Vagina (tissue), 2 donors: ENCODE measurements at places on chromosomes 4 and X.

GRCh38 chr4:136812100-136812880 lies 720.0 kb downstream of the PCDH18 start:
- no peak for DNase-seq

DNA sequence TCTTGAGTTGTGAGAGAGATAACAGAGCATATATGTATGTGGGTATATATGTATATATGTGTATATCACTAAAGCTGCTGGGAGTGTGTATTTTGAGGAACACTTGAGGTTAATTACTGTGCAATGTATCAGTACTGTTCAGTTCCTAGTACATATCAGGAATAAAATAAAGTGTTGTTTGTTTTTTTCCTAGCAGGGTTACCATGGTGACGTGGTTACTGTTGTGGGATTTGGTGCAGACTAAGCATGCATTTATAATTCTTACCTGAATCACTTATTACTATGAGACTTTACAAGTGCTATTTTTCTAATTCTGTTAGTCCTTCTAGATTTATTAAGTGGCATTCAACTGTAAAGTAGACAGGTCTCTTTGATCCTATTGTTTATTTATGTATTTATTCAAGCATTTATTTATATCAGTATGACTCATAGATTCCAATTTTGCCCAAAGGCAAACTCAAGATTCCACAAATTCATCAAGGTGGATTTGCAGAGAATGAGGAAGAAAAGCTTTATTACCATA lies 26.9 kb upstream of the BEX4 start:
- no peak for DNase-seq

GRCh38 chr4:93261207-93261606 lies 567.3 kb upstream of the ATOH1 start:
- no peak for DNase-seq

GRCh38 chrX:139640259-139640658 lies 67.7 kb downstream of the MCF2 start:
- no peak for DNase-seq

DNA sequence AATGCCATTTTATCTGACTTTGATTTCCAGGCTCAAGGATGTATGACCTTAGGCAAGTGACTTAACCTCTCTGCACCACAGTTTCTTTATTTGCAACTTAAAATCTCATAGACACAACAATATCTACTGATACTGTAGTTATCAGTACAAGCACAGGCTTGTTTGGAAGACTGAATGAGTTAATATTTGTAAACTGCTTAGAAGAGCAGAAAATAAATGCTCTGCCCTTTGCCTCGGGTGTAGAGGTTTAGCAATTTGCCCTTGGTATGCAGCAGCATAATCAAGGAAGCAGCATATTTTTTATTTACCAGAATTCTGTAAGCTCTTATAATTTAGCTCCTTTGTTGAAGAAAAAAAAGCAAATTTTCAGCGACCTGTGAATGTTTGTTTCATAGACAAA lies 2.9 kb upstream of the CXCL1 start:
- DNase-seq: no peak

- DNase-seq: no peak
Measured at GRCh38 chr4:145909773-145910172, 28.9 kb downstream of the ZNF827 start.

DNA sequence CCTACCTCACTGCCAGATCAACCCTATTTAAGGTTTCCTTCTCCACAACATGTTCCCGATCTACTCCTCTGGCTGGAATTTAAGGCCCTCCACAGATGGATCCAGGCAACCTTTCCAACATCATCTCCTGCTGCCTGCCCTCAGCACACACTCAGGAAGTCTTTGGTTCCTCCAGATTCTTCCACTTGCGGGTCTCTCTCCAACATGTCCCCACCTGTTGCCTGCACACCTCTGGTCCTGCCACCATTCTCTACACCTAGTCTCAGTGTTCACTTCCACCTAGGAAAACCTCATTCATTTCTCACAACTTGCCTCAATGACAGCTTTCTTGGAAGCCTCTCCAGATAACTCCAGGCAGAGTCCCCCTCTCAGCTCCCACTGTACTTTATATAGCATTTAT lies 80.1 kb downstream of the RTL5 start:
- DNase-seq: no peak

- DNase-seq: no peak
Measured at GRCh38 chr4:10599574-10599973, 85.0 kb downstream of the CLNK start.

- DNase-seq: no peak
Measured at GRCh38 chr4:82705928-82706300, 92.7 kb downstream of the SCD5 start.

GRCh38 chr4:122896270-122896669 lies 26.1 kb downstream of the NUDT6 start:
- DNase-seq: no peak

GRCh38 chr4:154573190-154573870 lies 10.5 kb downstream of the FGB start:
- no peak for DNase-seq
